Activated CD4-positive, alpha-beta T cell treated with anti-CD3 and anti-CD28 coated beads, Interleukin-2, amount 50 U/mL, for 4 hours (primary cell): ENCODE measurements at places on chromosomes 16 and 17.

DNA sequence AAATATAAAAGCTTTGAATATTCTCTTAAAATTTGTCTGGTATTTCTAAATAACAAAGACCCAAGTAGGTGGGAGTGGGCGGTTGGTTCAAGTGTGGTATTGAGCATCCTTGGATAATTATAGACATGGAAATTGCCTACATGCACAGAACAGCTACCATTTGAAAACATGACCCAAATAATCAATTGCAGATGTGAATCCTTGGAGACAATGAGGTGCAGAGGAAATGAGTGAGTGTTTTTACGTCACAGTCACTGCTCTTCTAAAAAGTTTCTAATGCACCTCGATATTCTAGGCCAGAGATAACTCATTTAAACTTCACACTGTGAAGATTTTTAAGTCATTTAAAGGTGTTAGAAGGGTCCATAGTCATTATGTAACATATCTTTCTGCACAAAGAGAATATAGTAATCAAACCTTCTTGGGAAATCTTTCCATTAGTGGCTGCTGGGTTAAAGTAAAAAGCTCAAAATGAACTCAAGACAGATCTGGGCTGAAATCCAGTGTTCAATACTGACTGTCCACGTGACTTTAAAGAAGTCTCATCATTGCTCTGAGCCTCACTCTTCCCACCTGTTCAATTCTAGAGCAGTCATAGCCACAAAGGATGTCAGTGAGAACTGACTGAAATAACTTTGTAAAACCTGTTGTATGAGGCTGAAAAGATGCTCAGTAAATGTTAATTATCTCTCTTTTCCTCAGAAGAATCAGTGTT is 144.5 kb downstream of the CDH11 start:
- DNase-seq = no peak

- DNase-seq = peak; percentile 53
Measured at GRCh38 chr17:45431531-45432404, 902 bp downstream of the ARHGAP27 start.

DNA sequence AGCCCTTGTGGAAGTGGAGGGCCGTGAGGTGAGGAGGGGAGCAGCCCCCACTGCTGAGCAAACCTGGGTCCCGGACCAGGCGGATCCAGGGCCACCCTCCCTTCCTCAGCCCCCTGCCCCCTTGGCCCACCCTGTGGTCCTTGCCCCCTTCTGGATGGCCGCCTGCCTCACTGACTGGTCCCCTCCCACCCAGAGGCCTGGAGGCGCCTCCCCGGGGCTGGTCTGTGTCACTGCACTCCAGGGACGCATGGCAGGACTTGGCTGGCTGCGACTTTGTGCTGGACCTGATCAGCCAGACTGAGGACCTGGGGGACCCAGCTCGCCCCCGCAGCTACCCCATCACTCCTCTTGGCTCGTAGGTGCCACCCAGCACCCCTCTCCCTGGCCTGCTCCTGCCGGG is 19.2 kb upstream of the SMIM5 start:
- DNase-seq = no peak

DNA sequence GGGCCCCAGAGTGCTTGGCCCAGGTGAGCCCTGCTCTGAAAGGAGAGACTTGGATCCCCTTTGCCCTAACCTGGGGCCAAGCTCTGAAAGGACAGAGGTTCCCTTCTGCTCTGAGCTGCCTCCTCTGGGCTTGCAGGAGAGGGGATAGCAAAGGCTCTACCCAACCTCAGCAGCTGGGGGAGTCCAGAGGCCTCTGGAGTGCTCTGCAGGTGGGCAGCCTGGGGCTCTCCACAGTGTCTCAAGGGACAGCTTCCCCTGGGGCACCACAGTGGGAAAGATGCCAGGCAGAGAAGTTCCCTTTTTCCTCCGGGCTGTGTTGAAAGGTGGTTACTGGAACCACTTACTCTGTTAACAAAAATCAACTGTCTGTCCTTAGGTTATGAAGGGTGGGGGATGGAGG is 48.2 kb upstream of the MGAT5B start:
- no peak for DNase-seq

GRCh38 chr16:14494396-14494966 is 135.6 kb downstream of the PARN start:
- no peak for DNase-seq

DNA sequence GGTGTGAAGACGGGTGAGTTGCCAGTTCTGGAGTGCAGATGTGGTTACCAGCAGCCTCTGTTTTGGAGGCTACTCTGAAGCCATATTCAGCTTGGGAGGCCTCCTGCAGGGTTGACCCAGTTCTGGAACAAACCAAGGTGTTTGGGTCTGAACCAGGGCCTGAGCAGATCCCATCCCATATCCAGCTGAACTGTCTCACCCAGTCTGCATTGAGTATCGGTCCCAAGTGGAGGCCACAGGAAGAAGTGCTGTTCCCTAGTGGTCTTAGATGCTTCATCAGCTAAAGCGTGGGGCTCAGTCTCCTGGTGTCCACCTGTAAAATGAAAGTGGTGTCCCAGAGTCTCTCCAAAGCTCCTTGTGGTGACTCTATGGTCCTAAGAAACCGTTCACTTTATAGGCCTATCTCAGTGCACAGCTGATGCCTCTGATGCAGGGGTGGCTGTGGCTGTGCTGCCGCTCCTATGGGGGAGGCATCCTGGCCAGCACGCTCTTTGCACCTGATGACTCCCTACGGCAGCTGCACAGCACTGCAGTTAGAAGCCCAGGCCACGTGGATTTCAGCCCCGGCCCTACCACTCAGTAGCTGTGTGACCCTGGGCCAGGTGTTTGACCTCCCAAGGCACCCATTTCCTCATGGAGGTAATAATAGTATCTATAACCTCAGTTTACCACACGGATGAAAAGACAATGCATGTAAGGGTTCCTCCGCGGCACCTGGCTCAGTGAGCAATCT is 21.0 kb downstream of the CBX4 start:
- DNase-seq = no peak
